ENCODE measurements at places on chromosomes 1 and 21.

DNA sequence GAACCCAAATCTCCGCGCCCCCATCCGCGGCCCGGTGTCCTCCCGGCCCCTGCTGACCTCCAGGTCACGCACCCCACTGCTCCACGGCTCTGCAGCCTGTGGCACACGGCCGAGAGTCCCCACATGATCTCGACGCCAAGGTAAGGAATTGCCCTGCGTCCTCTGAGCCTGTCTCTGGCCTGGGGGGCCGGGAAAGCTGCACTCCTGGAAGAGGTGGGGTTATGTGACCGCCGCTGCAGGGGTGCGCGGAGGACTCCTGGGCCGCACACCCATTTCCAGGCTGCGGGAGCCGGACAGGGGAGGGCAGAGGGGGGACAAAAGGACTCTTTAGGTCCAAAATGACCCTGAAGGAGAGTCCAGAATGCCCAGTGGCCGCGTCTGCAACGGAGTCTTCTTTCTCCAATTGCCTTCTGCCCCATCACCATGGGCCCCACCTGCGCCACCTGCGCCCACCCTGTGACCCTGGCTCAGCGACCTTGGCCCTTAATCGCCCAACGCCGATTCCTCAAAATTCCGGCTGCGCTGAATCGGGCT lies 997 bp upstream of the SIM2 start:
- DNase-seq: no peak

DNA sequence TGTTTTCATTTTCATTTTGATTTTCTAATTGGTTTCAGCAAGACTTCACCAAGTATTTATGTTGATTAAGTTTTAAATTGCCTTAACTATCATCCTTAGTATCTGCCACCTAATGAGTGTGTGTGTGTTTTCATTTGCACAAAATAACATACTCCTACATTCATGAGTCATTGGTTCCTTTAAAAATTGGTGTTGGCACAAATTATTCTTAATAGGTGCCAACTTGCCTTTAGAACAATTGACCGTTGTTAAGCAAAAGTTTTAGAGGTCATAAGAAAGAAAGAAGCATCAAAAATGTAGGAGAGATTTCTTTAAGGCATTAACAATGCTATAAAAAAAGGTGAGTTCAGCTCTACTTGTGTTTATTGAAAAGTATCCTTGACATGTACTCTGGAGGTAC lies 77.5 kb downstream of the FNBP1L start:
- no peak for DNase-seq

DNA sequence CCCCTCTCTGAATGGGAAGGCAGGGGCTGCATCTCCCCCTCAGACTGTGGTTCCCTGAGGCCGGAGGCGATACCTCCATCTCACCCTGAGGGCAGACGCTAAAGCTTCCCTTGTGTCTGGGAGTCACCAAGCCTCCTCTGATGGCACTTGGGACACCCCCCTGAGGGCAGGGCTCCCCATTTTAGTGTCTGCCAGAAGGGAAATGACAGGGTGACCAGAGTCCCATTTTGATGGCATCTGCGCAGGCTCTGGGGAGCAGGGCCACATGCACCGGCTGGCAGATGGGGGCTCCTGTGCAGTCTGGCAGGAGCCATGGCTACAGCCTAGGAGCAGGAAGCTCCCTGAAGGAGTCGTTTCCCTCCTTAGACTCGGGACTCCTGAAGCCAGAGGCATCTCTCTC lies 1.7 kb downstream of the S100A2 start:
- DNase-seq: no peak

DNA sequence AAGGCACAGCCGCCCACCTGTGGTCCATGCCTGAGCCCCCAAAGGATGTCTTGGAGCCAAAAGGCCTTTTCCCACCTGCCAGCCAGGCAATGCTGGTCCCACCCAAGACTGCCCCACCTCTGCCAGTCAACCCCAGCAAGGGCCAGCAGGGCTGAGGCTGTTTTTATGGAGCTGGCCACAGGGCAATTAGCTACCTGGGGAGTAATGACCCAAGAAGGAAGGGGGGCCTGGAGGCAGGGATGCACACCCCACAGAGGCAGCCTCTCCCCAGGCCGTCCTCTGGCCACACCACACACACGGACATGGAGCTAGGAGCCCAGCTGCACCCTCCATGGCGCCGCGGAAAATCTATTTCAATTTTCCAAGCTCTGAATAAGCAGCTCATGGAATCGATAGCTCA lies 27.2 kb downstream of the CHD5 start:
- DNase-seq: no peak

- no peak for DNase-seq
These were observed 1655.4 kb downstream of the BRINP3 start for GRCh38 chr1:188822248-188822647.

- no peak for DNase-seq
These were observed 368.8 kb upstream of the TMPRSS15 start for GRCh38 chr21:18772404-18772803.

DNA sequence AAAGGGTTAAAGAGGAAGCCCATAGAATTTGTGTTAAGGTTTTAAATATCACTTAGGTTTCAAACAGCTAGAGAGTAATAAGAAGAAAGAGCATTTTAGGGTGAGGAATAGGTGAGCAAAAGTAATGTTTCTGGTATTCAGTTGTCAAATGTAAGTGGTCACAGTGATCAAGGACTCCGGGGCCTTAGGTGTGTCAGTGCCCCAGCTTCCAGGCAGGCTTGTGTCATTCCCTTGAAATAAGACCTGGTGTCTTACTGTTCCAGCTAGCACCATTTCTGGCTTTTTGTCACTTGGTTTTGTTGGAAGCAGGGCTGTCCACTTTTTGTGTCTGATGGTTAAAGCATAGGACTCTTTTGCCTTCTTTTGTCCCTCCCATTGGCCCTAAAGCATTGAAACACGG lies 69.6 kb downstream of the DYRK1A start:
- DNase-seq: no peak

GRCh38 chr1:21594935-21595897 lies 73.9 kb downstream of the RAP1GAP start:
- DNase-seq: no peak

All from GDM1 (cell line).